ENCODE measurements at places on chromosomes 7 and 10.

GRCh38 chr7:97017192-97018125, 7.2 kb downstream of the DLX5 start:
- no peak for DNase-seq

DNA sequence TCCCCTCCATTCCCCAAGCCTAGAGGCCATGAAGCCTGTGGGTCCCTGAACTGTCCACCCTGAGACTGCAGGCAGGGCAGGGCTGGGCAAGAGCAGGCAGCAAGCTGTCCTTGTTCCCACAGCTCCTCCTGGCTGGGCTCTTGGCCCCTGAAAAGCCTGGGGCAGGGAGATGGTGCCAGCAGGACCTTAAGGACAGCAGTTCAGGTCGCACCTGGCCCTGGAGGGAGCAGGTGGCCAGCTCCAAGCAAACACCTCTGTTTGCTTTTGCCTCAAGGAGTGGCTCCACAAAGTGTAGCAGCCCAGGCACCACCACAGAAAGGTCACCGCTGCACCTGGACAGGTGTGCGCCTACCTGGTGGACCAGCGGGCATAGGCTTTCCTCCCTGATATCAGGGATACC, 5.2 kb downstream of the RET start:
- DNase-seq = no peak

DNA sequence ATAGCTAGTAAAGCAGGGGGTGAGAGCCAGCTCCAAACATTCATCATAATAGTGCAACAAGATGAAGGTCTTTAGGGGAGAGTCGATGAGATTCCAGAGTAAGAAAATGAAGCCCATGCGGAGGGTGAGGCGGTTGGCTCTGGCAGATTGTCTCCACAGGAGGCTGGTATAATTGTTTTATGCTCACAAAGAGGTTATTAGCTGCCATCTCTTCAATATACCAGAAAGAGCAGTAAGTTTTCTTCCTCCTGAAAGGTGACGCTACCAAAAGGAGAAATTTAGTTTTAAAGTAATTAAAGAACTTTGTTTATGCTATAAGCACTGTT, 59.2 kb upstream of the KCNIP2 start:
- no peak for DNase-seq

DNA sequence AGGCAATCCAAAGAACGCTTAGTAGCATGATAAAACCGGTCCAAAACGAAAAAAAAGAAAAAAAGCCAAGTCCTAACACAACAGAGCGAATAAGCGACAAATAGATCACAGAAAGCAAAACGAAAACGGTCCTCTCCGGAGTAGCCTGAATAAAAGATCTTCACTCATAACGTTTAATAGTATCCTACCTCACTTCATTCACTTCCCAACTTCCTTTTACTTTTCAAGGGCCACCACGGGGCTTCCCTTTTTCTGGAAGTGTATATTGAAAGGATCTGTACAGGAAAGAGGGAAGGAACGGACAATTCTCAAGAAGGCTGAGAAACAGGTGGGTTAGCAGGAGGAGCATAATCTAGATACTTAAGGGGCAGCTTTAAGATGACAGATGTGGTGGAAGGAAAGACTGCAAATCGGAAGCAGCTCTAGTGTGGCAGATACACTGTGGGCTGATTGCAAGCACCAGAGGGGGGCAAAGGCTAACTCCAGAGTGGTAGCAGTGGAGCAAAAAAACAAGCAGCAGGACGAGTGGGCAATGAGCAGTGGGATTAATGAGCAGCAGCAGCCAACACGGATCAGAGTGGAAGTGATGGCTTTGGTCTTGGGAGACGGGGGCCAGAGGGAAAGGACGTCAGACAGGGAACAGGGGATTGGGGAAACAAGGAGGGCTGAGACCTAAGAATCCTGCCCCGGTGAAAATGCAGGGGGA, 866 bp downstream of the CNOT4 start:
- peak; percentile 41 for DNase-seq

GRCh38 chr7:100446040-100446439, 9.7 kb upstream of the PPP1R35 start:
- DNase-seq = no peak

- DNase-seq = peak; percentile 39
These were observed 49.5 kb downstream of the PIK3AP1 start for GRCh38 chr10:96670786-96671185.

DNA sequence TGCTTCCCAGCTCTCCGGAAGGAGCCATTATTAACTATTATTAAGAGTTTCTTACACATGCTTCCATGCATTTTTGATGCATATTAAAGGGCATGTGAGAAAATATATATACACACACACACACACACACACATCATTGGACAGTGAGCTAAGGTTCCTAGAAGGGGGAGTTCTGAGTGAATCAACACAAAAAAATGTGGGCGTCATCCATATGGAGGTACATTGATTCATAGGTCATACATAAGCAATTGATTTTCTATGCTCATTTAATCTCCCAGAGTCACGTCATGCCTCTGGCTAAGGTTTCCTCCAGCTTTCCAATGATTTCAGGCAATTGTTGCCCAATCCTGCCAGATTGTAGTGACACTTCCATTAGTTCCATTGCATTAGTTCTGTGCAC, 269.4 kb downstream of the DNAJB9 start:
- DNase-seq = no peak

DNA sequence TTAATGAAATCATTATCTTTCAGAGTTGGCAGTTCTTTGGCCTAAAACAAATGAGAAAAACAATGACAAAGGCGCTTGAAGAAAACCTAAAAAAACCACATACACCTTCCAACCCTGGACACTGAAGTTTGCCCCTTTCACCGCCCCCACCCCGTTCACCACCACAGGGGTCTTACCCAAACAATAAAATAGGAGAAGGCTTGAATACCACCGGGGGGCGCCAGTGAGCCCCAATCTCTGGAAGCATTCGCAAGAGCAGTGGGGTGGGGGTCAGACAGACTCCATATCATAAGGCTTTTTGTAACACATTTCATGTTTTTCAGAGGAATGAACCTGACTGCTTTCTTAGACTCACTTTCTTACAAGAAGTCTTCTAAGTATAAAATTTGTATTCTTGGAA, 163.6 kb downstream of the PIP4K2A start:
- DNase-seq = peak; percentile 66

- no peak for DNase-seq
These were observed 53.4 kb upstream of the CAMK2B start for GRCh38 chr7:44378744-44379143.

DNA sequence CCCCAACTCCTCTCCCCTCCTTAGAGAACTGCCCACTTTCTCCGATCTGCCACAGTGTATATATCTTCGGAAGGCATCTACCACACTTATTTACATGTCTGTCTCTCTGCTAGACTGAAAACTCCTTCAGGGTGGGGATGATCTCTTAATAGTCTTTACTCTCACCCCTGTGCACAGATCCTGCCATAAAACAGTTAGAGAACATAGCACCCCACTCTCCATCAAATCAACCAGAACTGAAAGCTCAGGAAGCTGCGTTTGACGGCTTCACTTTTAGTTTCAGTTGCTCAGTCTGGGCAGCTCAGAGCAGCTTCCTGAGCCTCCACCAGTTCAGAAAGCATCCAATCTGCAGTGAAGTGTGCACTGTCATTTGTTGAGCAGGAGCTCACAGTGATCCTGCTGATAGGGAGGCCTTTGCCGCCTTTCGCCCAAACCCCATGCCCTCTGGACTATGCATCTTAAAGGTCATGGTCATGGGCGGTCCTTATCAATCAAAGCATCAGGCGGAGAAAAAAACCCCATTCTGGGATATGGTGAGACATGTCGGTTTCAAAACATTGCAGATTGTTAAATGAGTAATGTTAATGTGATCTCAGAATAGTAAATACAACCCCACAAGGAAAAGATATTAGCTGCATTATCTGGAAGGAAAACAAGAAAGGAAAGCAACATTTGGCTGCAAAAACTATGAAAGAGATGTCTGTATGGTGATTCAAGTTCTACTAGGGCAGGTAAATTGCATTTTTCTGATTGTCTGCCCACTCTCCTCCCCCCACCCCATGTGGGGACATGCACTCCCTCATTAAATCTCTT, 167.1 kb upstream of the ADO start:
- DNase-seq = peak; percentile 75

GRCh38 chr7:117837841-117838240, 35.4 kb downstream of the CTTNBP2 start:
- no peak for DNase-seq

GRCh38 chr7:5580714-5581395, 157.2 kb upstream of the TNRC18 start:
- DNase-seq = no peak

- DNase-seq = no peak
These were observed 250.8 kb upstream of the HABP2 start for GRCh38 chr10:113302062-113302461.

- DNase-seq = no peak
These were observed 82.3 kb downstream of the LHFPL3 start for GRCh38 chr7:104410742-104411141.

GRCh38 chr10:116195039-116195438, 78.0 kb downstream of the GFRA1 start:
- no peak for DNase-seq

DNA sequence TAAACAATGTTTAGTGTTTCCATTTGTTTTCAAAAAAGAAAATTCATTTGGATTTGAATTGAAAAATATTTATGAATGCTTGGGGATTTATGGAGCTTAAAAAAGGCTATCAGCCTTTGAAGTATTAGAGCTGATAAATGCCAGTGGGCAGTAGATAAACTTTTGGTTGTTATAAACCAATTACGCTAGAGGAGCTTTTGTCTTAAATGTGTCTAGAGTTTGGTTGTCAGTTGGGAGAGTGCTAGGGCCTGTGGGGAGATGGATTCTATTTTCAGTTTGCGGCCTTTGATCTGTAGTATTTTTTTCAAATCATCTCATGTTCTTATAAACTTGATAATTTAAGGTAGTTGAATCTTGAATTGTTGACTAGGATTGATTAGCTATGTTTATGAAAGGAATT, 104.0 kb downstream of the SND1 start:
- DNase-seq = no peak

GRCh38 chr7:31254926-31255325, 85.6 kb downstream of the NEUROD6 start:
- DNase-seq = no peak

DNA sequence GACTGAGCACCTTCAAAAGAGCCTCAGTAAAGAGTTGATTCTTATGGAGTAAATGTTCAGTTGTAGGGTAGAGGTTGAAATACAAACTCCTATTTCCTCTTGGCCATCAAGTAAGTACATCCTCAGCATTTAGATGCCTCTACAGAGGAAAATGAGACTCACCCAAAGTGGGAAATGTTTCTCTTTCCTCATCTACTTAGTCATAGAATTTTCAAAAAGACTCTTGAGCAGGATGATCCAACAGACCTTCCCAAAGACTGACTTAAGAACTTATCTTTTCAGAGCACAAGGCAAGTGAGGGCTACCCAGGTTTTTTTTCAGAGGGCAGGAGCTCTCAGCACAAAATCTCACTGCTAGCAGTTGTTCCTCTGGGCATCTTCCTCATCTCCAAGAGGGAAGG, 449.1 kb downstream of the KCNMA1 start:
- no peak for DNase-seq

DNA sequence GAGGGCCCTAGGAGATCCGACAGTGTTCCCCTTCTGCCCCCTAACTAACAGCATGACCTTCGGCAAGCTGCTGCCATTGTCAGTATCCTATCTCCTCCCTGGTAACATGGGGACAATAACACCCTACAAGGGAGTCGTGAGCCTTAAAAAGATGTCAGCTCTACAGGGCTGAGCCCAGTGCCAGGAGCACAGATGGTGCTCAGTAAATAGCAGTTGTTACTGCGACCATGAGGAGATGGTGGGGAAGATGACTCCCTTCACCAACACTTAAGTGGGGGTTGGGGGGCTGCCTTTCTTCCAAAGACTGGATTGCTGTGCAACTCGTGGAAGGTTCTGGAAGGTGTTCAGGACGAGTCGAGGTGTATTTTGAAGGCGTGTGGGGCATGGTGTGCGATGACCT, 29.5 kb upstream of the C10orf120 start:
- DNase-seq = no peak

- DNase-seq = peak; percentile 7
These were observed 16.7 kb upstream of the SUN1 start for GRCh38 chr7:815284-816216.

GRCh38 chr7:135971366-135971725, 5.8 kb downstream of the MTPN start:
- DNase-seq = no peak

DNA sequence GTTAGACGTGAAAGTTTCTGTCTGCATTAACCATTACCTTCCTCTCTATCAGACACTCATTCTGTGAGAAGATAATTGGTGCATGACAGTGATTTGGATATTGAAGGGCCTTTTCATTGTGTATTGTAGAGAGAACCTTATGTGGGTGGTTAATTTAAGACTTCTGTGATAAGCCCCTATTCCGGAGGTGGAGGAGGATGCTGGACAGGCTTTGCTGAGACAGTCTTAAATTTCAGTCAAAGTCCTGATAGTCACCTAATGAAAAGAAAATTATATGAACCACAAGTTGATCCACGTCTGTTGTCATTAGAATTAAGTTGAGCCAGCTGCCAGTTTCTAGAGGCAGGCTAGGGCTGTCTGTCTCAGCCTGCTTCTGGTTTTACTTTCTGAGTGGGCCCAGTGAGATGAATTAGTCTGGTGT, 62.9 kb downstream of the CELF2 start:
- no peak for DNase-seq

GRCh38 chr10:68665841-68666240, 55.2 kb upstream of the CCAR1 start:
- no peak for DNase-seq

- DNase-seq = no peak
These were observed 101.3 kb downstream of the SDHAF3 start for GRCh38 chr7:97218767-97219166.

DNA sequence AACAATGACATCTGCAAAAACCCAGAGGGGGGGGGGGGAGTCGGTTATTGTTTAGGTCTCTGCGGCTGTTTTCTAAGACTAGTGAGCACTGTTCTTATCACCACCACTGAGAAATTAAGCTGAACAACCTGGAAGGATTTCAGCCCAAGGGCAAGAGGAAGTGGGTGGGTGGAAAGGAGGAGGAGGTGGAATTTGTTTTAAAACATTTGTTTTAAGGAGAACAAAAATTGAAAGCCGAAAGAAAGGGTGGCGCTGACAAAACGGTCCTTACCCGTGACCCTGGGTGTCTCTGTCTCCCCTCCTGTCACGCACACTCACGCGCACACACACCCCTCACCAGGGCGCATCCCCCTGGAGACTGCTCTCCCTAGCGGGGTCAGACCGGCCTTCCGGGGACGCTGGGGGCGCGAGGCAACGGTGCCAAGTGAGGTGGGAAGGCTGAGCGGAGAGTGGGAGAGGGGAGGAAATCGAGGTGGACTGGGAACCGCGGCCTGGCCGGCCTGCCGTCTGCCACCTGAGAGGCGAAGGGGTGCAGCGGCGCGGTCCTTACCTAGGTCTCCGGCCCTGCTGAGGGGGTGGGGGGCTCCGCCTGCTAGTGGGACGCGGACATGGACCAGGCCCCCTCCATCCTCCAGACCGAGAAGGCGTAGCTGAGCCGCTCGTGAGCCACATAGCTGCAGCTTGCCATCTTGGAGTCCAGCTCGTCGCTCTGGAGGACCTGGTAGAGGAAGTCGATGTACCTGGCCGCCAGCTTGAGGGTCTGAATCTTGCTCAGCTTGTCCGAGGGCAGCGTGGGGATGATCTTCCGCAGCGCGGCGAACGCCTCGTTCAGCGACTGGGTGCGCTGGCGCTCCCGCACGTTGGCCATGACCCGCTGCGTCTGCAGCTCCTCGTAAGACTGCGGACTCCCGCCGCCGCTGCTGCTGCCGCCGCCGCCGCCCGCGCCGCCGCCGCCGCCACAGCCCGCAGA, 1.0 kb downstream of the TWIST1 start:
- DNase-seq = no peak

- DNase-seq = peak; percentile 3
These were observed 650 bp downstream of the UBE2D1 start for GRCh38 chr10:58335306-58336005.
